ENCODE measurements at places on chromosomes 3 and 15.

- DNase-seq, result no peak
Observed at GRCh38 chr3:143495527-143495926, 352.7 kb downstream of the SLC9A9 start.

- no peak for DNase-seq
Observed at GRCh38 chr15:57185507-57186074, 190.7 kb upstream of the CGNL1 start.

DNA sequence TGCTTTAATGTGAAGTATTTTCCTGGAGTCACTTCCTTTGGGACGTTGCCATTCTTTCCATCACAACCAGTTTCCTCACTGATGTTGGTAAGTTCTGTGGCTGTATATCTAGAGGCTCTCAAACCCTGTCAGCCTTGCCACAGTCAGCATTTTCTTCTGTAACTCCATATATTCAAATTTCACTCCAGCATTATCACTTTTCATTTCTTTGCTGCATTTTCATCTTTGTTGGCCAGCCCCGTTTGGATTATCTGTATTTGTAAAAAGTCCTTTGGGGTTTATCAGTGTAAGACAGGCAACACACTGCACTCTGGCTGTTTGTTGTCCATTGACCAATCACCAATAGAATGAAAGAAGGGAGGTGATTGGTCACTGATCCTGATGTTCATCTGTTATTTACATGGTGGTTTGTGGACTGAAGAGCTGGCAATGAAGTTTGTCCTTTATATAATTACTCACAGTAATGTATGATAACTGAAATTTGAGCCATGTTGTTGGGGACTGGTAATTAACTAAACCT is 20.3 kb downstream of the GMPS start:
- no peak for DNase-seq

- no peak for DNase-seq
Observed at GRCh38 chr3:152255290-152255689, 13.4 kb upstream of the MBNL1 start.

DNA sequence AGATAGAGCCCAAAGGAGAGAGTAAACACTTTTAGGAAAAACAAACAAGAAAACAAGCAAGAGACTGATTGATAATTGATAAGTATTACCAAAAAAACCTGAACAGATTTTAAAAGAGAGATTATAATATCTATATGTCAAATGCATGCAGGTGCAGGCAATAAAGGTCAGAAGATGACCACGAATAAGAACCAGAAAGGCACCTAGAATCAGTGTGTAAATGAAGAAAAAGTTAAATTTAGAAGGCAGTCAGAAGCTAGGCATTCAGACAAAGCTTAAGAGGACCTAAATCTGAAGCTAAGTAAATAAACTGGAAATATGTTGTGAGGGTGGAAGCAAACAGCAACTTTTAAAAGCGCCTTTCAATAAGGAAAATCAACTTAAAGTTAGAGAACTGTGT is 16.3 kb downstream of the IQCB1 start:
- DNase-seq, result no peak

GRCh38 chr3:146550743-146551510 is 6.5 kb upstream of the PLSCR1 start:
- DNase-seq, result peak; percentile 39

DNA sequence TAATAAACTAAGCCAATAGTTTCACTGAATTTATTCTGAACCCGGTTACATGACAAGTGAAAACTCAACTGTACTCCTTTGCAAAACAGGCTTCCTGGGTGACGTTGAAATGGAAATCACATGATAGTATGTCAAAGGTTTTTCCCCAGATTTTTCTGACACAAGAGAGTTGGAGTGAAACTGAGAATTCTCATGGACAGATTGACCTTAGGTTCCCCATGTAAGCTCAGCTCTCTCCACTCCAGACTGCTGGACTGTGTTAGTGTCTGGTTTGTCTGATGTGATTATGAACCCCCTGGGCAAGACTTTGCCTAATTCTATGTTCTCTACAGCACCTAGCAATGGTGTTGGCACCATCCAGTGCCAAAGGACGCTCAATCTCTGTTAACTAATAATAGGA is 219.7 kb upstream of the COL8A1 start:
- DNase-seq, result no peak

- DNase-seq, result no peak
Observed at GRCh38 chr15:63727542-63727941, 106.2 kb downstream of the HERC1 start.

DNA sequence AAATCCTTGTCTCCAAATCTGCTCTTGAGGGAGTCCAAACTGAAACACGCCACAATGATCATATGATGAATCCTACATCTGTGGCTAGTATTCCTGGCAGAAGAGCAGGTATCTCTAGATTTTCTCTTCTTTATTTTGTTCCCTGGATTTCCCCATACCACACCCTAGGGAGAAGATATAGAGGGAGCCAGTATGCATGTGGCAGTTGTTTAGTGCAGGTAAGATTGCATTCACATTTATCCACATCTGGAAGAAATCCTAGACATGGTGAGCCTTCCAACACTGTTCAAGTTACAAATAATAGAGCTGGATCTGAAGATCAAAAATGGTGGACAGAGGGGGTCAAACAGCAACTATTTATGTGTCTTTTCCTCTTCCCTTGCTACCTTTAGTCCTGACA is 316.7 kb downstream of the ZNF385D start:
- DNase-seq, result no peak

DNA sequence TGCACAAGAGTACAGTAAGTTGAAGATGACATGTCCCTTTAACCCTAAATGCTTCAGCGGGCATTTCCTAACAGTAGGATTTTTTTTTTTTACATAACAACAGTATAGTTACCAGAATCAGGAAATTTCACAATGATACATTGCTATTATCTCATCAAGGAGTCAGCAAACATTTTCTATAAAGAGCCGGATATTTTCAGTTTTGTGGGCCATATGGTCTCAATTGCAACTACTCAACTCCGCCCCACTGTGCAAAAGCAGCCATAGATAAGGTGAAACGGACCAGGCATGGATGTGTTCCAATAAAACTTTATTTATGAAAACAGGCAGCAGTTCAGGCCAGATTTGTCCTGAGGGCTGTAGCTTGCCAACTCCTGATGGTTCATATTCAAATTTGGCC is 130.6 kb downstream of the SMAD6 start:
- no peak for DNase-seq

DNA sequence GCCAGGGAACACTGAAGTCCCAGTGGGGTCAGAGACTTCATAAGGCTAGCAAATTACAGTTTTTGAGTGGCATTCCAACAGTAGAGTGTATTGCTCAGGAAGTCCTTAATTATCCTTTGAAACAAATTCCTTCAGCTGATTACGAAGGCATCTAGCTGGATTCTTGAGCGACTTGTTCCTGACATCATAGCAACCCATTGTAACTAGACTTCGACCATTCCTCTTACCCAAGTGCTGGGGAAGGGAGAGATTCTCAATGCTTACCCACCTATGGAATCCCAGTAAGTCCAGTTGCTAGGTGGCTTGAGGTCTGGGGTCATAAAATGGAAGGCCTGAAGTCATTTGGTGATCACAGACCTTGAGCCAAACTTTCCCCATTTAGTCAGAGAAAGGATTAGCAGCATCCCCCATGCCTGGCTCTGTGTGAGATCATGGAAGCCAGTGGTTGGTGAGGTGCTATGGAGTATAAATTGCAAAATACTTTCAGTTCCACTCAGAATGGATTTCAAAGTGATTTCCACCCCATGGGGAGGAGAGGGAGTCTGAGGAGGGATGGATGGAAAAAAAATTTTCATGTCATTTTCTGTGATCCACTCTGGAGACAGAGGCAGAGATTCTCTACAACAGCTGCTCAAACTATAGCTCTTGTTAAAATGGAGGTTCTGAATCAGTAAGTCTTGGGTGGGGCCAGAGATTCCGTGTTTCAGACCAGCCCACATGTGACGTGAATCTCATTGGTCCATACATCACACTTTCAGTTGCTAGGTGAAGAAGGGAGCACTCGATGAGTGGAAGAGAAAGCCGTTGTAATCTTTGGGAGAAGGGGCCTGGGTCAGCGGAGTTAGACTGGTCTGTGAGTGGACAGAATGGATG is 45.7 kb downstream of the CD86 start:
- peak; percentile 78 for DNase-seq

GRCh38 chr15:90677807-90678790 is 39.0 kb upstream of the BLM start:
- DNase-seq, result no peak

GRCh38 chr3:72679540-72680198 is 168.6 kb downstream of the SHQ1 start:
- no peak for DNase-seq

- DNase-seq, result no peak
Observed at GRCh38 chr3:113264283-113265131, 53.1 kb downstream of the BOC start.

GRCh38 chr15:43316016-43316970 is 14.1 kb downstream of the LCMT2 start:
- DNase-seq, result no peak

- DNase-seq, result no peak
Observed at GRCh38 chr15:61146091-61146930, 82.8 kb downstream of the RORA start.

GRCh38 chr3:13045241-13045903 is 27.9 kb downstream of the IQSEC1 start:
- no peak for DNase-seq

DNA sequence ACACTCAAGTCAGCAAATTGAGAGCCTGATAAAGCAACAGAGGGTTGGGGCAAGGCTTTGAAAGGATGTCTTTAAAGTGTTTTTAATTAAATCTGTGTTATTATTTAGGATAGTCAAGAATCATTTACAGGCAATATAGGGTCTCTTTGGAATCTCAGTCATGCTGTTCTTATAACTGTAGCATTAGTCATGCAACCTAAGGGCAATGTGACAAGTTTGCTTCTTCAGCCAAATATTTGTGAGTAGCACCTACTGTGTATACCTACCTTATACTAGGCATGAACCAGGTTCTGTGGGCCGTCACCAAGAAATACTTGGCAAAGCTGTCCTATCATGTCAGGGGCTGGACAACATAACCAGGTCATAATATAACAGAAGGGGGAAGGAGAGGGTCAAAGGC is 184.6 kb upstream of the TRIM42 start:
- DNase-seq, result no peak

DNA sequence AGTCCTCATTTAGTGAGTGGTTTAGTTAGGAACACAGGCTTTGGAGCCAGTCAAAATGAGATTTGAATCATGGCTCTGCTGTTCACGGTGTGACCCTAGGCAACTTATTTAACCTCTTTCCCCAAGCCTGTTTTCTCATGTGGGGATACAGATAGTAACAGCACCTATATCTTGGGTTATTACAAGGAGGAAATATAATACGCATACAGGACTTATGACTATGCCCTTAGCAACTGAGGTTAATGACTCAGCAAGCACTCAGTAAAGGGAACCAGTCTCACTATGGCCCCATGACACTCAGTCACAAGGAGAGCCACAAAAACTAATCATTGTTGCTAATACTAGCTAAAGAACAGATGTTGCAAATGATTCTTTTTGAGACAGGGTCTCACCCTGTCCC is 45.9 kb downstream of the SUMF1 start:
- no peak for DNase-seq

DNA sequence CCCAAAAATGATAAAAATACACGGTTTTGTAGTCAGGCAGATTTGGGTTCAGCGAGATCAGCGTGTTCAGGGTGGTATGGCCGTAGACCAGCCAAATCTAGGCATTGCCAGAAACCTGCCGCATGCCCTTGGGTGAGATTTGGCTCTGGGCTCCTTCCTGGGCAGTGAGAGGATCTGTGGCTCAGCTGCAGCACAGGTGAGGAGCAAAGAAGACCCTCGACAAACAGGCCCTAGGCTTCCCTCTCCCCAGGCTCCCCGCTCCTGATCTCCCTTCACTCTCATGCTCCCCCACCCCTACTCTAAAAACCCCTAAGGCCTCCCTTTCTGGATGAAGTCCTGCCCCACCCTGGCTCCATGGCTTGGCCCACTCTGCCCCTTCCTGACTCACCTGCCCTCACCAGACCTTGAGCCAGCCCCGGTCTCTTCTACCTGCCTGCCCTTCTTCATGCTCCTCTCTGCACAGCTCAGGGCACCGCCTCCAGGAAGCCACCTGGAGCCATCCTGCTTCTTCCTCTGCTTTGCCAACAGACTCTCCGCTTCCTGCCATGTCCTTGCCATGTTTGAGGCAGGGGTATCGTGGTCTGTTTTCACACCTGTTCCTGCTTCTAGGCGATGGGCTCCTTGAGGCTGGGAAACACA is 88.1 kb downstream of the CORO2B start:
- DNase-seq, result no peak

DNA sequence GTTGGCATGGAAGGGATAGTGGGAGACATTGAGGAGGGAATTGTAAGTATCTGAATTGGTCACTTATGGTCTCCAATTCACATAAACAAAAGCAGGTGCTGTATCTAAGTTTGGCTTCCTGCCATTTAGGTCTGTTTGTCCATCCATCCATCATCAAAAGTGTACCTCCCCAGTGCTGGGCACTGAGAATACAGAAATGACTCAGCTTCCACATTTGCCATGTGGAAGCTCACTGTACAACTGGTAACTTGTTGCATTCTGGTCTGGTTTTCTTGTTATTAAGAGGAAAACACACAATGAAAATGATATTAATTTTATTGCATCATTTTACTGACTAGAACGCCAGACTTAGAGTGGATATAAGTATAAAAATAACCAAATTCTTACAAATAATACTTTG is 30.9 kb upstream of the MUC13 start:
- DNase-seq, result no peak

- no peak for DNase-seq
Observed at GRCh38 chr3:136332776-136333175, 82.6 kb downstream of the PCCB start.

DNA sequence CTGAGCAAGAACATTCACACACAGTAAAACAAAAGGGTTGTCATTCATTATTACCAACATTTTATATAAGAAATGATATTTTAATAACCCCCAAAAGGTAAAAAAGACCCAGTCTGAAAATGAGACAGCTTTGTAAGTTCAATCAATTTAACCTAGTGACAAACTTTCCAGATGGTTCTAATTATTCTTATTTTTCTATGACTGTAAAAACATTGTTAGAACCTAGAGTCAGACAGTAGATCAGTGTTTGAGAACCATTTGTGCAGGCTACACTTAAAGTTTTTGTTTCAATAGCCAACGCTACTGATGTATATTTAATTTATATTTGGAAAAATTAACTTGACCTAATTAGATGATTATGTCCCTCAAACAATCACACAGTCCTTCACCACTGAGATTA is 708.4 kb upstream of the CBLB start:
- DNase-seq, result no peak

DNA sequence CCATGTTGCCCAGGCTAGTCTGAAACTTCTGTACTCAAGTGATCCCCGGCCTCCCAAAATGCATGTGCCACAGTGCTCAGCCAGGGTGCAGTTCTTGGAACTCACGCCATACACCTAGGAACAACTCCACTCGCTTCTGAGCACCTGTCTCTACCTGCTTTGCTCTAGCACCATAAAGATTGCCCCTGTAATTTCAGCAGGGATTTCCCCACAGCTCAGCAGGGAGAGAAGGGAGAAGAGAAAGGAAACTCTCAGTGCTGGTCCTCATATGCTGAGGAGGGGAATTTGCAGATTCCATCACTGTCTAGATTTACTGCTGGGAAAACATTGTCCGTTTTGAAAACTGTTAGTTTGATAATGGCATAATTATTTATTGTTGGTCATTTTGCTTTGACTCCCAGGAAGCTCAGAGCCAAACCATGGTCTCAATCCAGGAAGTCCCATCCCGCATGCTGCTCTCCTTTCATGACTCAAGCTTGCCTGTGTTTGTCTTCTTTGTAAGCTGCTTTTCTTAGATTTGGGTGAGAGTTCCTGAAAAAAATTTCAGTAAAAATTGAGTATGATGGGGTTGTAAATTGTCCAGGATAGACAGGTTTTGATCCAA is 24.2 kb downstream of the TRIM71 start:
- no peak for DNase-seq

Data from activated CD4-positive, alpha-beta memory T cell treated with anti-CD3 and anti-CD28 coated beads, Interleukin-2, amount 10 ng/mL, durations not matched to agents 7 days and 5 days (primary cell).